T follicular helper cell (primary cell): ENCODE measurements at places on chromosomes 7 and 10.

GRCh38 chr7:19101909-19102308 is 15.5 kb downstream of the TWIST1 start:
- DNase-seq: no peak

DNA sequence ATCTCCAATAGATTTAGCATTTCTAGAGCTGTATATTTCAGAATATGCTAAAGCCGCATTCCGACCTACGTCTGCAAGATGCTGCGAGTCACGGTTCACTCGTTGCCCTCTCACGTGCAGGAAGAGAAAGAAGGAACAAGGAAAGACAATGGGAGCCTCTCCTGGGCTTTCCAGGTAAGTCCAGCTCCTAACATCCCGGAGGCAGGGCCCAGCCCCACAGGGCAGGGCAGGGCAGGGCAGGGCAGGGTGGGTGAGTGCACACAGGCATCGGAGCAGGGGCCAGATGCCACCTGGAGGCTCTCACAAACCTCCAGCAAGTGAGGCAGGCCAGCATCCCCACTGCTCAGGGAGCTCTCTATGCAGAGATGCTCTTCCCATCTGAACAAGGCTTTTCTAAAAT is 50.8 kb downstream of the VOPP1 start:
- no peak for DNase-seq

DNA sequence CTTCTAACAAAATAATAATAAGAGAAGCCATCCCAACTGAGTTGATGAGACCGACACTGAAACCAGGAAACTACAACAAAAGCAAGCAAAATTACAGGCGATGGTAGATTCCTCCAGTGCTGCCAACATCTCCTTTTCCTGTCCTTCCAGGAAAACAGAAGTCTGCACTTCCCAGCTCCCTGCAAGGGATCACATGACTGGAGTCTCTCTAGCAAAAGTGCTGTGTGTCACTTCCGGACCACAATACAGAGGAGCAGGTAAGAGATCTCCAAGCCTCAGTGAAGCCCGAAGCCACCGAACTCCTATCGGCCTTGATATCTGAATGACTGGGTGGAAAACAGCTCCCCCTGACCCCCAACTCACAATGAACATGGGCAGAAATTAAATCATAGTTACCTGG is 63.2 kb downstream of the SMURF1 start:
- no peak for DNase-seq

DNA sequence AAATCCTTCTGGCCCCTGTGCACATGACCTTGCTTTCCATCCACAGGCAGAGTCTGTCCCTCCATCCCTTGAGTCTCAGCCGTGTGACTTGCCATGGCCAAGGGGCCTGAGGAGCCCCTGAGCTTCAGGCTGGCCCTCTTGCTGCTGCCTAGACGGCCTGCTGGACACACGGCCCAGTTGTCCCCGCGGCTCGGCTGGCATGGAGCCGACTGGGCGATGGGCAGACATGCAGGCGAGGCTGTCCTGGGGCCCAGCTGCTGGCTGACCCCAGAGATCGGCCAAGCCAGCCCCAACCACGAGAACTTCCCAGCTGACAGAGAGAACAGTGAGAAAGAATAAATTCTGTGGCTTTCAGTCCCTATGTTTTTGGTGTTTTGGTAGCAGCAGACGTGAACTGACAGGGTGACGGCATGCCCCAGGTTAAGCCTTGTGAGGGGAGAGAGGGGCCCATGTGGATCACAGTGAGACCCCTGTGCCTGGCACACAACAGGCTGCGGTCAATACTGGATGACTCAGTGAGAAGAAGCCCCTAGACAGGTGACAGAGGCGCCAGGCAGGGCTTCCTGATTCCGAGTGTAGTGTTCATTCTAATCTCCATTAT is 11.7 kb downstream of the PRKAG2 start:
- no peak for DNase-seq

DNA sequence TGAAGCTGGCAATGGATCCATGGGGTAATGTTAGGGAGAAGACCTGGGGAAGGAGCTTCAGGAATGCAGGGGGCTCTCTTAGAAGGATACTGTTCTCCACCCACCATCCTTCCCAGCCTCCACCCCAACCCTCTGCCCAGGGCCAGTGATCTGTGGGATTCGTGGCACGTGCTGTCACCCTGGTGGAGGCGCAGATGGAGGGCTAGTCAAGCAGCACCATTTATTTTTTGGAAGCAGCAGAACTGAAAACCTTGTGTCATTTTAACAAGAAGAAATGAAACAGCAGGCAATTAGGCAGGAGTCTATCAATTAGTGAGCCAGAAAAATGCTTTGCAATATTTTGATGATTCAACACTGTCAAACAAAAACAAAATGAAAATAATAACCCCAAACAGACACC is 155.9 kb downstream of the SH2D4B start:
- DNase-seq: no peak

DNA sequence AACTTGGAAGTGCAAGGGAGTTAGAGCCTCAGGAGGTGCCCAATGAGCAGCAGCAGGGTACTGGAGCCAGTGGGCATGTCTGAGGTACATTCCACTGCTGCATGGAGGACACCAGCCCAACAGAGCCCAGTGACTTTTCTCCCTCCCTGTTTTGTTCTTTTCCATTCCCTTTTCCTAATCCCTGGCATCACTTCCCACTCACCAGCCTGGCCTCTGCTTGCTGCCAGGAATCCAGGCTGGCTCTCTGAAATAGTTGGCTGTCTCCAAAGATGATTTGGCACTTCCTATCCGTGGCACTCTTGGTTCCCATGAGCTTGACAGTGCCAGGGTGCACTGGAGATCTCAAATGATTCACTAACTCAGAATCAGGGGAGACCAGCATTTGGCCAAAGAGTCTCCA is 97.7 kb upstream of the ZPBP start:
- DNase-seq: no peak

- DNase-seq: no peak
These were observed 64.2 kb downstream of the BICC1 start for GRCh38 chr10:58576751-58577436.

GRCh38 chr10:78462726-78463228 is 429.1 kb downstream of the RPS24 start:
- DNase-seq: no peak

GRCh38 chr7:2551418-2551817 is 3.9 kb downstream of the BRAT1 start:
- no peak for DNase-seq

- DNase-seq: no peak
These were observed 66.1 kb upstream of the KAT6B start for GRCh38 chr10:74760086-74760979.

DNA sequence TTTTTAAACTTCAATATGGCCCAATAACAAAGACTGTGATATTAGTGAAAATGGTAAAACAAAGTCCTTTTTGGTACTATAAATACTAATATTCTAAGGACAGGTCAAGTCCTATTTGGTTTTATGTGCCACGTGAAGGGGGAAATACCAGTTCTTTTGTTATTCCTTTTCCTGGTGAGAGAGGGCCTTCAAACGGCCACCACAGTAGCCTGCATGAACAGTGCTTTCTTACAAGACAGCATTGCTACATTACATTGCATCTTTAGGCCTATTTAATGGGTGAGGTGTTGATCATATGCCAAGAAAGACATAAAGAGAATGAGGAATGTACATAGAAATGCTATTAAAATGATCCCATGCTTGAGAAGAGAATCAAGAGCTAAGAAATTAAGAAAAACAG is 214.8 kb downstream of the LRRTM3 start:
- DNase-seq: no peak

- DNase-seq: no peak
These were observed 84.9 kb upstream of the SEC61G start for GRCh38 chr7:54843841-54844355.
